Stimulated activated CD8-positive, alpha-beta memory T cell treated with anti-CD3 and anti-CD28 coated beads, Interleukin-15, amount 100 ng/mL, for 4 hours (primary cell): ENCODE measurements at places on chromosomes 4 and X.

DNA sequence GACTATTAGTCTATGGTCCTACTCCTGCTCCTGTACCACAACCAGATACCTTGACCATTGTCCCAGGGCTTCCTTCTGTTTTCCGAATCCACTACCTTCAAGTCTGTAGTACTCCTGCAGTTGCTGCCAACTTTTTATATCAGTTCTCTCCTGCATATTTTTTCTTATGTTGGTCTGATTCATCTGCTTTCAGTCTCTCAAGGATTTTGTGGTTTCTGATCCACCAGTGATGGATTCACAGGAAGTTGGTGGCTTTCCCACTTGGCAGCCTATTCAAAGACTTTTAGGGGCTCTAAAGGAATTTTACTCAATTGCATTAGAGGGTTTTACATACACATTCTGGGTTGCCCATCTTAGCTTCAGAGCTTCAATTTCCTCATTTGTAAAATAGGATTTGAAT lies 23.6 kb downstream of the KIF4A start:
- DNase-seq, result no peak

GRCh38 chr4:58760737-58761136 lies 1650.6 kb upstream of the IGFBP7 start:
- no peak for DNase-seq

- DNase-seq, result no peak
These were observed 356.0 kb upstream of the RASGEF1B start for GRCh38 chr4:81827577-81828202.

DNA sequence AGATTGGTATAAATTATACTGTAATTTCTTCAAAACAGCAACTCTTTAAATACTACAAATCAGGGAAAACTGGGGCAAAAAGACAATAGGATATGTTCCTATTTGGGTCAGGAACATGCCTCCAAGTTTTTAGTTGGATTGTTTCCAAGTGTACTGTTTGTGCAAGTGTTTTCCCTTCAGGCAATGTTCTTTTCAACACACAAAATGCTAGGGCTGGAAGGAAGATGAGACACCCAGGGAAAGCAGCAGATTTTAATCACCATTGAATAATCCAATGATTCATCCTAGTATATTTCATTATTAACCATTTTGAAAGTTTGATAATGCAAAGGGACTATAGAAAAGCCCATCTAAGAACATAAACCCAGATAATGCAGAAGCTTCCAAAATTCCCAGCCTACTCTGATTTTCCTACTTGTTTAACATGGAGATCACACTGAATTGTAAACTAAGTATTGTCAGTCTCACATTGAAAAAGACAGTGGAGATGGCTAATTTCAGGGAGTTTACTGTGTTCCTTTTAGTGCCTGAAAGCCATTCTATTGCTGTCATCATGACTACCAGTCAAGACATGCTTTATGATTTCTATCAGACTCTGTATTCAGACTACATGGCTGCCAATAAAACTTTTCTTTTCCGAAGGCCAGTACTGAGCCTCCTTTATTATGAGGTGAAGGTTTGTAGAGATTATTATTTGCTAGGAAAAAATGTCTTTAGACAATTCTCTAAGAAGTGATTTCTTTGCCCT lies 38.6 kb downstream of the COL4A6 start:
- DNase-seq, result no peak

DNA sequence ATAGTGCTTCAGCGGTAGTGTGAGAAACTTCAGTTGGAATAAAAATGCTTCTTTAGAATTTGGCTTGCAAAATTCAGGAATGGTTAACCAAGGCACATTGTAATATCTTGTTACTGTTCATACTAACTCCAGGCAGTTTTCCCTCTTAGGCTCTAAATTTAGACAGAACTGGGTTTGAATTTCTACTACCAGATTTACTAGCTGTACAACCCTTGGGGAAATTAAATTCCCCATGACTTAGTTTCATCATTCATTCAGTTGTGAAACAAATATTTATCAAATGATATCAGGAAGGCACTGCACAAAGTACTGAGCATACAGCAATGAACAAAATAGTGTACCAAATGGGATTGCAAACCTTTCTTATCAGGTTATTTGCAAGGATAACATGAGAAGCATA lies 135.0 kb upstream of the IL15 start:
- no peak for DNase-seq

GRCh38 chr4:42995343-42995944 lies 102.9 kb downstream of the GRXCR1 start:
- no peak for DNase-seq

GRCh38 chrX:9859711-9860555 lies 73.7 kb downstream of the SHROOM2 start:
- DNase-seq, result no peak

- DNase-seq, result no peak
These were observed 25.8 kb downstream of the TEC start for GRCh38 chr4:48243887-48244286.

GRCh38 chr4:49217492-49217891 lies 231.4 kb downstream of the CWH43 start:
- no peak for DNase-seq

DNA sequence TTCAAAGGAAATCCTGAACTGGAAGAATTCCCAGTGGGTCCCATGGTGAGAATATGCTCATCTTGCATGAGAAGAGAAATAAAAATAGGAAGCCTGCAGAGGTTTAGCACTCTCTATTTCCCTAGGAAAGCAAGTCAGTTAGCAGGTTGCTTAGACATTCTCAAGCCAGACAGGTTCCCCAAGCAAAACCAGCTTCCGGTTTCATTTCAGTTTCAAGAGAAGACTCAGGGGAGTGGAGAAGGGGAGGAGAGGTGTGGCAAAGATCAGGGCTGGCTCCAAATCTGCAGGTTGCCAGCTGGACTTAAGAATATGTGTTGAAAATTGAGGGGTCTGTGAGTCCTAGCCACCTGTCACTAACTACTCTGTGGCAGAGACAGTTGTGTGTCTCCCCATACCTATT lies 107.5 kb downstream of the CLNK start:
- DNase-seq, result no peak

- no peak for DNase-seq
These were observed 328.2 kb downstream of the DKK2 start for GRCh38 chr4:106707776-106708463.

DNA sequence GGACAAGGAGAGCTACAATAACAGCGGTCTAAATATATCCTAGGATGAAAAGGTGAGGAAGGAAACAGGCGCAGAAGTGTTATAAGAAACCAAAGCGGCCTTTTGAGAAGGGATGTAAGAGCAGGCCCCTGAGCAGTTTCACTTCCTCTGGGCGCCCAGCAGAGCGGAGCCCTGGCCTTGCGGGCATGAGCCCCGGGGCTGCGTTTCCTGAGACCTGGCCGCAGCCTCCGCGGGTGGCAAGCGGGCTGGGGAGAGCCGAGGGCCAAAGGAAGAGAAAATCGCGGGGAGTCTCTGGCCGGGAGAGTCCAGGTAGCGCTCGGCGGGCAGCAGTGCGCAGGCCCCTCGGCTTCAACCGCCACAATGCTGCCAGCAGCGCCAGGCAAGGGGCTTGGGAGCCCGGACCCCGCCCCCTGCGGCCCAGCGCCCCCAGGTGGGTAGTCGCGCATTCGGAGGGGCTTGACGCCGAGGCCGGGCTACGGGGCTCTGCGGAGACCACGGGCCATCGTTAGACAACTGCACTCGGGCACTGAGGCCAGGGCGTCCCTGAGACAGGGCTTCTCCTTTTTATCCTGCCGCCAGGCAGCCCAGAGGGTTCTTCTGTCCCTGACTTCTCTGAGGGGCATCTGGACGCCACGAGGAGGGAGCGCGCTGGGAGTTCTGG lies at the start of gene BANK1:
Gene BANK1, plus strand, starts transcription at position 210 of the 661 bp plus-strand sequence. Its CDS starts 151 bp downstream, at position 361.
- DNase-seq, result peak; percentile 18

DNA sequence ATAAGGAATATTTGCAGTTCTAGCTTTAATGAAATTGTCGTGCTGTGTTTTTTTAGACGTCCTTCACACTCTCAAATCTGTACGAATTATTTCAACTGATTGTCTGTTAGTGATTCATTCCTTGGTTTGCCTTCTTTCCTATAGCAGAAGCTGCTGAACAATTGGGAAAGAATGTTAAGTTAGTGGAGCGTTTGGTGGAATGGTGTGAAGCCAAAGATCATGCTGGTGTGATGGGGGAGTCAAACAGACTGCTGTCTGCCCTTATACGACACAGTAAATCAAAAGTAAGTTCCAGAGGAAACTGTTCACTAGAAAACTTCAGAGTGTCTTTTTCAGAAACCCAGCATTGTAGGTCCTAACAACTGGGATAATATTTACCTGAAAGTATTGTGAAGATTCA lies 159.9 kb downstream of the RAP1GDS1 start:
- DNase-seq, result no peak

GRCh38 chr4:53981567-53981966 lies 82.8 kb downstream of the CHIC2 start:
- DNase-seq, result no peak

- no peak for DNase-seq
These were observed 639.8 kb upstream of the INTU start for GRCh38 chr4:126992910-126993309.

DNA sequence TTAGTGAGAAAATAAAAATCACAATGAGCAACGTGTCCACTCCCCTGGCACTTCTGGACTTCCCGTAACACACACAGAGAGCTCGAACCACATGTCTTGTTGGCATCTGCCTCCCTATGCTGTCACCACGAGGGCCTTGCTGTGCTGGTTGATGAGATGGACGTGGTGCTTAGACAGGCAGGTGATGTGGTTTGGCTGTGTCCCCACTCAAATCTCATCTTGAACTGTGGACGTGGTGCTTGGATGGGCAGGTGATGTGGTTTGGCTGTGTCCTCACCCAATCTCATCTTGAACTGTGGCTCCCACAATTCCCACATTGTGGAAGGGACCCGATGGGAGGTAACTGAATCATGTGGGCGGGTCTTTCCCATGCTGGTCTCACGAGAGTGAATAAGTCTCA lies 40.0 kb downstream of the FGFRL1 start:
- no peak for DNase-seq
